Activated effector memory CD4-positive, alpha-beta T cell treated with anti-CD3 and anti-CD28 coated beads, Interleukin-2, amount 50 U/mL, for 16 hours (primary cell): ENCODE measurements at places on chromosomes 5 and 9.

GRCh38 chr9:98962181-98962560 lies 18.5 kb downstream of the COL15A1 start:
- DNase-seq, result no peak

- no peak for DNase-seq
Observed at GRCh38 chr9:137750007-137750406, 127.6 kb upstream of the CACNA1B start.

DNA sequence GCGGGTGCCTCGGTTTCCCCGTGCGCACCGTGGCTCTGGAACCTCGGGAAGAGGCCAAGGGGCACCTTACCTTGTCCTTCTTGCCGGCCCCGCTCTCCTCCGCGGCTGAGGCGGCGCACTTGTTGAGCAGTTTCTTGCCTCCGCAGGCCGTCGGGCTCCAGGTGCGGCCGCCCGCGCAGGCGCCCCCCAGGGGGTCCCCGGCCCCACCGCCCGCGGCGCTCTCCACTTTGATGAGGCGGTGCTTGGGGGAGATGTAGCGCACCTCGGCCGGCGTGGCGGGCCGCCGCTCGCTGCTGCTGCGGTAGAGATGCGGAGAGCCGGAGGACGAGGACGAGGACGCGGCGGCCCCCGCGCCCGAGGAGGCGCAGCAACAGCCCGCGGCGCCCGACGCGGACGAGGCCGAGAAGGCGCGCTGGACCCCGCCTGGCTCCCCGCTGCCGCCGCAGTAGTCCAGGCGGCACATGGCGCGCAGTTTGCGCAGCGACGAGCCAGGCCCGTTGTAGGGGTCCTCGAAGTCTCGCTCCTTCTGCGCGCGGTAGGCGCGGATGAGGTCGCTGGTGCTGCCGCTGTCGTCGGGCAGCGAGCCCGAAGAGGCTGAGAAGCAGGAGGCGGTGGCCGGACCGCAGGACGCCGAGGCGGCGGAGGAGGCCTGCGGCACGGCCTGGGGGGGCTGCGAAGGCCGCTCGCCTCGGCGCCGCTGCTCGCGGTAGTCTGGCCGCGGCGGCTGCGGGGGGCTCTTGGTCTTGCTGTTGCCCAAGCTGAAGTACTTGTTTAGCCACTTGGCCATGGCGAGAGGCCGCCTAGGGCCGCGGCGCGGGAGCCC lies 957 bp downstream of the SHB start:
- peak; percentile 63 for DNase-seq

GRCh38 chr5:122083535-122083934 lies 5.5 kb upstream of the LOX start:
- no peak for DNase-seq

DNA sequence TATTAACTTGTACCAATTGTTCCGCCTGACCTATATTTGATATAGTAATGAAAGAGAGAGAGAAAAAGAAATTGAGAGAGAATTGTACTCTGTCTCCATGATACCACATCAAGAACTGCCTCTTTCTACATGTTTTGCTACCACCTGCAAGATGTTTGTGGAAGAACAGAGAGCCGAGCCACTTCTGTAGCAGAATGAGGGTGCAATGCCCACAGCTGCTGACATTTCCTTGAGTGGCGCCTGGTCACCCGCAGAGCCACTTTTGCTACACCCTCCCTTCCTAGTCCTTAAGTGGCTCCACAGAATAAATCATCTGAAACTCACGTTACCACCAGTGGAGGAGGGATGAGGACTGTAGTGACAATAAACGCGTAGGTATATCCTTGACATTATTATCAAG lies 17.1 kb upstream of the FAM81B start:
- DNase-seq, result no peak

GRCh38 chr5:127997201-127997704 lies 86.3 kb upstream of the SLC12A2 start:
- no peak for DNase-seq
